ENCODE measurements at places on chromosomes 2 and 18.

GRCh38 chr18:524466-524865, 24.0 kb upstream of the COLEC12 start:
- DNase-seq: no peak

GRCh38 chr2:118268268-118268667, 180.0 kb downstream of the INSIG2 start:
- no peak for DNase-seq

DNA sequence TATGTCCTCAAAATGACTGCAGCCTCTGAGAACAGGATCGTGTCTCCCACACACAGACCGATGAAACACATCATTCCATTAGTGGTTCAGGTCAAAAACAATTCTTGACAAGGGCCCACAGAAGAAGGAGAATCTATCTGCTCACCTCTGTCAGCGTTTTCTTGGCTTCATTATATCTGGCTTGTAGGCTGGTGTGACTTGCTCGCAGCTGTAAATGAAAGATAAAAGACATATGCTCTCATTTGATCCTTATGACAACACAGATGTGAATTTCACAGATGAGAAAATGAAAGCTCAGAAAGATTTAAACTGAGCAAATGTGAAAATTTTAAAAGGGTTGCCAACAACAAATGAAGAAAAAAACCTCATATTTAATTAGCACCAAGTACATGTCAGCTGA, 61.6 kb downstream of the CCDC93 start:
- DNase-seq: no peak

DNA sequence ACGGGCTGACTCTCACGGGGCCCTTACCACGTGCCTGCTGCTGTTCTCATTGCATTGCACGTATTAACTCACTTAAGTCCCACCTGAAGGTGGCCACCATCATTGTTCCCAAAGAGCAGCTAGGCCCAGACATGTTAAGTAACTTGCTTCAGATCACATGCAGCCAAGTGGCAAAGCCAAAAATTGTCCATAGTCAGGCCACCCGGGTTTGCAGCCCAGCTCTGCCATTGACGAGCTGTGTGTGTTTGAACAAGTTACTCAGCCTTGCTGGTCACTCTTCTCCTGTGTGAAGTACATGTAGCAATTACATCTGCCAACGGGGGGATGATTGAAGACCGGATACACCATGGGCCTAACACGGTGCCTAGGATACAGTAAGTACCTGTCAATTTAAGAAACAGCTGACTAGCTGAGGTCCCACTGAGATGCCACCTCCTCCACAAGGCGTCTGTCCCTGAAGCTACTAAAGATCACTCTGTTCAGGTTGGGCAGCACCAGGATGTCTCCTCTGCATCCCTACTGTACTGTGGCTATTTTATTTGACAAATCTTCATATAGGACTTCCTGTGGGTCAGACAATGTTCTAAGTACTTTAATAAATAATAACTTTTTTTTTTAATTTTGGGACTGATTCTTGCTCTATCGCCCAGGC, 154.2 kb upstream of the MYCN start:
- DNase-seq: no peak

- no peak for DNase-seq
These were observed 279.2 kb downstream of the CTNNA2 start for GRCh38 chr2:79792090-79792489.

DNA sequence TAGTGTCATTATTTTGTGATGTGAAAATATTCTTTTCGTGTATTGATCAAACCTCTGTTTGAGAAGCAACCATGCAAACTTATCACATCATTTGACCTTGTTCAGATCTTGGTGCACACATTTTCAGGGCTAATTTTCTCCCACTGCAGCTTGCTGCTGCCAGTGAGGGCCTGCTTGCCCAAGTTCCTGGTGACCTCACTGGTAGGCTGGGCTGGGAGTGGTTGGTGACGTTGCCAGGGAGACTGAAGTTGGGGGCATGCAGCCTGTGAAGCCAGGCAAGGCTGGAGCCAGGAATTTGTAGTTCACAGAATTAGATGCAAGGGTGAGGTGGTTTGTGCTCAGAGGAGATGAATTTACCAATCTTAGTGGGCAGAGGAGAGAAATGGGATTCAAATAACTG, 38.5 kb downstream of the PARD3B start:
- DNase-seq: no peak
